Colonic mucosa (tissue), 4 donors: ENCODE measurements at places on chromosomes 3 and 15. TPM values are rescaled to one million over a fixed set of nuclear protein-coding genes. Genes with fewer than 3 reads are reported as not detected.

Gene ARNT2
- total RNA-seq = 2.7 TPM

Gene CACNA2D2
- 2.4 TPM for total RNA-seq

Gene SPG21
- 85.8 TPM for total RNA-seq

Gene ANXA2
- 816 TPM for total RNA-seq

Gene CPNE4
- total RNA-seq = 0.16 TPM

DNA sequence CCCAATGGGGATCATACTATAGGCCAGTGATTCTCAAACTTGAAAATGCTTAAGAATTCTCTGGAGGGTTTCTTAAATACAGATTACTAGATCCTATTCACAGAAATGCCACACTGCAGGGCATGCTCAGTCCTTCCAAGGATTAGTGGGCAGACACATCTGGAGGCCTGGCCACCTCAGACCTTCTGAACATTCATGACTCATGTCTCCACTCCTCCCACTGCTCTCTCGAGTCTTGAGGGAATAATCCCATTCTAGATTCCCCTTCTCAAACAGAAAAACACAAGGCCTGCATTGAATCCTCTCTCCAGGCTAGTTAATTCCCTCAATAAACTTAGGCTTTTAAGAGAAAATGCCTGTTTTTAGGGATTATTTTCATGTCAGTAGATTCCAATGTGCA is 22.1 kb downstream of the ZNF621 start:
- no peak for DNase-seq

- no peak for DNase-seq
Measured at GRCh38 chr15:57994221-57995049, 71.1 kb downstream of the ALDH1A2 start.

DNA sequence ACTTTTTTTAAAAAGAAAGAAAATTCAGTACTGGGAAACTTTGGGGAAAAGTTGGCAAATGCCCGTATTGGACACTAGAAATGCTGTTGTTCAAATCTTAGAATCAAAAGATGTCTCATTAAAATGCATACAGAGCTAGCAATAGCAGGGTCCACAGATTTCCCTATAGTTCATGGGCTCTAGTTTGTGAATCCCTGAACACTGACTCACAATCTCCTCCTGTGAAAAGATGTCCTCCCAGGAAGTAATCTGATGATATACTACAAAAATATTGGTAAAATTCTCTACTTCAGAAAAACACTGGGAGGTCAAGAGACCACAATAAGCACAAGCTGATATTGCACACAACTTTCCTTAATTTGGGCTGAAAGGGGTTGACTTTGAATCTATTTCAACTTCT is 568.4 kb upstream of the ZNF385D start:
- no peak for DNase-seq

DNA sequence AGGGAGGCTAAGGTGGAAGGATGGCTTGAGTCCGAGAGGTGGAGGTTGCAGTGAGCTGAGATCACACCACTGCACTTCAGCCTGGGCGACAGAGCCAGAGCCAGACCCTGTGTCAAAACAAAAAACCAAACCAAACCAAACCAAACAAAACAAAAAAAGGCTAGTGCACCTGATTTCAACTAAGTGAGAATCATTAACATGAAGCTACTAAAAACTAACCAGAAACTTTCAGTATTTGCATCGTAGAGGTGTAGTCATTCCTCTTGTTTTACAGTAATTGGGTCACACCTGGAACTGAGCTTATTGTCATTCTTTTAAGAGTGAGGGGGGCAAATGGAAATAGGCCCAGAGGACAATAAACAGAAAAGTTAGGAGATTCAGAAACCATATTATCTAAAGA is 58.5 kb downstream of the ST6GAL1 start:
- no peak for DNase-seq

GRCh38 chr3:40523781-40524180 is 979 bp upstream of the ZNF621 start:
- no peak for DNase-seq

DNA sequence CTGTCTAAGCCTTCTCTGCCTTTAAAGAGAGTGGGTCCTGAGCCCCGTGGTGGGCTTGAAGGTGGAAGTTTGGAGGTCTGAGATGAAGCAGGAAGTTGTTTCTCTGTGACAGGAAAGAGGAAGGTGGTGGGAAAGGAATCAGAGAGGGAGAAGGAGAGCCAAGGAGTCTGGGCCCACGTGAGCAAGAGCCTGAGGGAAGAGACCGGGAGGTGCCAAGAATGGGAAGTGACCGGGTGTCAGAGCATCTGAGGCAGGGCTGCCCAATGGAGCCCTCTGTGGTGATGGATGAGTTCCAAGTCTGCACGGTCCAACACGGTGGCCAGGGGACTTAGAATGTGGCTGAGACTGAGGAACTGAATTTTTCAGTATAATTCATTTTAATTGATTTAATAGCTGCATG is 24.6 kb downstream of the ALDH1L1 start:
- DNase-seq = no peak

DNA sequence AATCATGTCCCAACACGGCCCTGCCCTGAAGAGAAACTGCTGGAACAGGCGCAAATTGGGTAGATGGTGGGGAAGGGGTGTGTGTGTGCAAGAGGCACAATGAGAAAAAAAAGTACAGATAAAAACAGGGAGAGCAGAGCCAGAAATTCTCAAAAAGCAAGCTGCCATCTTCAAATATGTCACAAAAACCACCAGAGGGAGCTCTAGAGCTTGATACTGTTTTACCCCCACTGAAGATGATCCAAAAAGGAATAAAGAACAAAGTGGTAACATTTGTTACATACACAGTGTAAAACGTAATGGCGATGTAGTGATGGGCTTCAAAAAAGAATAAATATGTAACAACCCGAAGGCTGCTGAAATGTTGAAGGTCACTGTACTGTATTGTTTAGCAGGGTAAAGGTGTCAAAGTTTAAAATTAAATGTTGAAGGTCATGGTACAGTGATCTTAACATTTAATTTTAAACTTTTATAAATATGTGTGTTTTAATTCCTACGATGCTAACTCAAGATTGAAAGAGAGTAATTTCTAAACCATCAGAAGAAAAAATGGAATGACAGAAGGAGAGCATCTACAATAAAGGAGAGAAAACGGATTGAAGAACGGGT is 6.0 kb downstream of the SNRPA1 start:
- DNase-seq = no peak

GRCh38 chr3:84601303-84601702 is 357.5 kb upstream of the CADM2 start:
- DNase-seq = no peak

- DNase-seq = no peak
Measured at GRCh38 chr3:69890084-69890483, 109.4 kb upstream of the SAMMSON start.

- DNase-seq = no peak
Measured at GRCh38 chr3:56294286-56294685, 174.0 kb downstream of the ERC2 start.

DNA sequence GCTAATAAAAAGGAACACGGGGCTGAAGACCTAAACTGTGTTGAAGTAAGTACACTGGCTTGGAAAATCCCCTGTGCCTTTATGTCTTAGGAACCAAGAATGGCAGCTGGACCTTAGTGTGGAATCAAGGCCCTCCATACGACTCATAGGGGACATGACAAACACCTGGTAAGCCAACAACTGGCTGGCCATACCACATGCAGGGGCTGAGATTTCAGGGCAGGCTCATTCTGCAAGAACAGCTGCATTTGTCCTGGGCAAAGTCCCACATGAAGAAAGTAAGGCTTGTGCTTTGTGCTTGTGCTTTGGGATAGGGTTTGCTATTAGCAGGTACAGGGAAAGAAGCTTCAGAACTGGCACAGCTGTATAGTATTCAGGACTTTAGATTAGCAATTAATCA is 18.0 kb downstream of the ETV5 start:
- DNase-seq = no peak

DNA sequence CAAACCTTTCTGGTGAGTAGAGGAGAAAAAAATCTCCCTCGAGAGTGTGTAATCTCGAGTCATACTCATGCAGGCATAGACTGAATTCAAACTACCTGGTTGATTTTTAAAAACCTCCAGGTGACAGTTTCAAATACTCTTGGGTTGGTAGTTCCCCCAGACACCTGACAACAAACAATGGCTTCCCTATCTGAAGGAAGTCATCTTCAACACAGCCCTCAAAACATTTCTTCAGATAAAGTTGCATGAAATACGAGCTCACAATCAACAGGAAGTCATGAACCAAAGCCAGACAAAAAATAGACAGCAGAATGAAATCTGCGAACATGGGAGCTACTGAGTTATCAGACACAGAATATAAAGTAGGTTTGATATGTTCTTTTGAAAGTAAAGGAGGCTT is 112.8 kb downstream of the ST8SIA2 start:
- DNase-seq = no peak

DNA sequence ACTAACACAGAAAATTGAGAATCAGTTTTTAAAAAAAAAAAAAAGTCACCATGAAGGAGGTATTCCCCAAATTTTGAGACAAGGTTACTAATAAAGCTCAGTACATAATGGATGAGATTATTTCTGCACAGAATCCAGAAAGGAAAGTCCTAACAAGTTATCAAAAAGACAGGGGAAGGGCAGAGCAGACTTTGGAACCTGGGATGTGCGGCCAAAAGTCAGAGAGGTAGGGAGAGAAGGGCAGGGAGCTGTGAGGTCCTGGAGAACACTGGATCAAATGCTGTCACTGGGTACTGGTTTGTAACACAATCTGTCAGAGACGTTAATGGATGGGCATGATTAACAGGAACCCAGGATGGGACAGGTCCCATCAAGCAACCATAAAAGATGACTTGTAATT is 12.2 kb upstream of the LACTB start:
- no peak for DNase-seq

- DNase-seq = no peak
Measured at GRCh38 chr15:68797599-68798345, 22.9 kb downstream of the ANP32A start.

DNA sequence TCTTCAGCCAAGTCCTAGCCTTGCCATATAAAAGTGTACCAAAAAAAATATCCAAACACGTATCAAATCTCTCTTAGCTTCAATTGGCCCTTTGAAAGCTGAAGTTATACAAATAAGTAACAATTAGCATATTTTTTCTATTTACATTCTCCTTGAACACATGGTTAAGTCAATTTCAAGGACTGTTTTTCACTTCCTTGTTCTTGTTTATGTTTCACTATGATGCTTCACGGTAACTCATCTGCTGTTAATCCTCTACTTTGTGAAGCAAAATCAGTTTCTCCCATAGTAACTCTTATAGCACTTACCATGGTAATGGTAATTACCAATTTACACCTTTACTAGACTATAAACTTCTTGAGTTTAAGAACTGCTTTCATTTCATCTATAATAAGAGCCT is 10.6 kb upstream of the SPRED1 start:
- DNase-seq = no peak

DNA sequence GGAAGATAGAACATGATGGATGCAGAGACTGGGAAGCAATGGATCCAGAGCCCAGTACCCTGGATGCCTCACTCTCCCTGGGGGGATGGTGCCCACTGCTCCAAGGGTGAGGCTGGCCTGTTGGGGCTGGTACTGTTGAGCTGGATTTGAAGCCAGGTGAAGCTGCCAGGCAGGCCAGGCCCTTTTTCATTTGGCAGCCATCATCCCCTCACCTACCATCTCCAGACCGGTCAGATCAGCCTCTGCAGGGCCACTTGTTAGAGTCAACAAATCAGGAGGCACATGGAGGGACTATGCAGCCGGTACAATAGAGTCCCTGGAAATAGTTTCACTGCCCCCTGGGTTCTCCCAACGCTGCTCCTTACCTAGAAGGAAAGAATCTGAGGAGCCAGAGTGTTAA is 5.9 kb downstream of the MAPKAPK3 start:
- no peak for DNase-seq

DNA sequence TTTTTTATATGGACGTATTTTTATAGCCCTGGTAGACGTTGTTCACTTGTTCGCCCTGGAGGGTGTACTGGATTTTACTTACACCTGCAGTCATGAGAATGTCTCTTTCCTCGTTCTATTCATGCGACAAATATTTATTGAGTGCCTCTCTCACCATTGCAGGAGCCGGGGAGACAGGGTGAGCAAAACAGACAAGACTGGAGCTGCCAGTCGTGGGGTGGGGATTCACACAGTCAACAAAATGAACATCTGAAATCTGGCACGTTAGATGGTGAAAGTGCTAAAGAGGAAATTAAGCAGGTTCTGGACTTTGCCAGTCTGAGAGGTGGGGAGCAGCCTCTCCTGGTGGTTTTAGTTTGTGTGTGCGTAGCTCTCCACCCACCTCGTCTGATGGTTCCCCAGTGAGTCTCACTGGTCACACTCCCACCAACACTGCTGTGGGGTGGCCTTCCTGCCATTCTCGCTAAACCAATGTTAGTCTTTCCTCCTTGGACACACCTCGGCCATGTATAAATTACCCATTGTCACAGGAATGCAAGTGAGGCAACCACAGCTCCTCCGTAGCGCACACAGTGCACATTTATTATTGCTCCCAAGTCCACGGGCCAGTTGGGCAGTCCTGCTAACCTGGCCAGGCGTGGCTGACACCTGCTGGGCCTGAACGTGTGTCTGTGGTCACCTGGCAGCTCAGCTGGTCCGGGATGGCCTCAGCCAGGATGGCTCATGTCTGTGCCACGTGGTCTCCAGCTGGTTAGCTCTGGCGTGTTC is 31.5 kb downstream of the FBLN2 start:
- DNase-seq = no peak
